ENCODE measurements at places on chromosomes 6 and 20.

- DNase-seq: no peak
These were observed 102.2 kb upstream of the ADGRF1 start for GRCh38 chr6:47144306-47144705.

DNA sequence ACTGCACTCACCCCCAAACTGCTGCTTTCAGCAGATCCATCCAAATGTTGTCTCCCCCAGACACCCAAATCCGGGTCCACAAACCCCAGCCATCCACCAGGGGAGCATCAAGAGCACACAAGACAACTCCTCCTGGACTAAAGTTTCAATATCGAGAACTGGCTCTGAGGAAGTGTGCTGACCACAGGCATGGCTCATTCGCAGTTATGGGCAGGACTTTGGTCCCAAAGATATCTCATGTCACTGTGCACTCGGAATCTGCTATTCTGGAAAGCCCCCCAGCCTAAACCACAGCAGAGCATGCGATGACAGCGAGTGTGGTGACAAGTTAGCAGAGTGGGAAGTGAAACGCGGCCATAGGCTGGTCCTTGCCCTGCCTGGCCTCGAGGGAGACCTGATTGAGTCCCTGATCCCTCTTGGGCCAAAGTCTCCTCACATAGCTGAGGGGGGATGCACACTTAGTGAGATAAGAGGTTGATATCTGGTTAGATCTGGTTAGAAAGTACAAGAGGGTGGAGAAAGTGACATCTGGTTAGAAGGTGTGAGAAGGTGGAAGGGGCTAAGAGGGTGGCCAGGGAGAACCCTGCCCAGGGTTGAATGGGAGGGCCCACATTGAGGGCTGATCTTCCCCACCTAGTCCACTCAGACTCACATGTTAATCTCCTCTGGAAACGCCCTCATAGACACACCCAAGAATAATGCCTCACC lies 149.7 kb downstream of the MRPL14 start:
- no peak for DNase-seq

- DNase-seq: no peak
These were observed 39.4 kb downstream of the RRBP1 start for GRCh38 chr20:17642404-17643269.

DNA sequence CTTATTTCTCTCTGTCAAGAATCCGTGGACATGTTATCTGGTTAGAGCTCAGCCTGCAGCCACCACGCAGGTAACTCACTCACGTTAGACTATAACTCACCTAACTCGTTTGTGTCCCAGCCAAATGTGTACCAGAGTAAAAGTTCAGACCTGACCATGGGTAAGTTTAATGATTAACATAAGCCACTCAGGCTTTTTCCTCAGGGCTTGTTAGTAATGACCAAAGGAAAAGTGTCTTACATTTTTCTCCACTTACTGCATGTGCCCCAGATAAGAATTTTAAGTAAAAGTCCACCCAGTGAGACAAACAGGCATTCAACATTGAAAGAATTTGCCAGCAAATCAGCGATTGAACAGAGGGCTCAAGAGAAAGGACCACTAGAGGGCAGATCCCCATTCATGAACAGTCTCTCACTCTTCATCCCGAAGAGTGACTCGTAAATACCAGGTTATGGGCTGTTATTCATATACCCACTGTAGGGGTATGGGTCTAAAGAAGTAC lies at the start of gene PKHD1:
PKHD1 (minus strand) TSS at position 116 of the 502 bp plus-strand sequence. CDS start 2,680 bp downstream, outside the sequence.
- no peak for DNase-seq

DNA sequence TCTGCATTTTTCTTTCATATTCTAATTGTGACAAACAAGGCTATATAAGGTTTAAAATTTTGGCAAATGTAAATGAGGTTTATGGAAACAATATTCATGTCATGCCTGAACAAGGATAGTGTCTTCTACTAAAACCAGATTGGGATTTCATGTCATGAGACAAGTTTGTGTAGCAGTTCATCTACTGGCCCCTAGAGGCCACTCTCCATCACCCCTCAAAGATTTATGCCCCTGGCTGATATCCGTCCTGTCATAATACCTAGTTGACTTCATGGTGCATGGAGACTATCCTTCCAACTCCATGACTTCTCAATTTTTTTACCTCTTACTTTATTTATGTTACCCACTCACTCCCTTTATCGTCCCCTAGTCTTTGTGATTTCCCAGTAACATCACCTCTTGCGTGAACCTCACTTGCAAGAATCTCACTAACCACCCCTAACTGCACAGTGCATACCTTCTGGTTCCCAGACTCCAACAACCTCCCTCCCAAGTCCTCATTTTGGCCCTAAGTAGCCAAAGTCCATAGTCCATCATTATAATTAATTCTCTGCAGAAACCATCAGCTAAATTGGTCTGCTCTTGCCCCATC lies 179.8 kb downstream of the TASP1 start:
- DNase-seq: no peak

DNA sequence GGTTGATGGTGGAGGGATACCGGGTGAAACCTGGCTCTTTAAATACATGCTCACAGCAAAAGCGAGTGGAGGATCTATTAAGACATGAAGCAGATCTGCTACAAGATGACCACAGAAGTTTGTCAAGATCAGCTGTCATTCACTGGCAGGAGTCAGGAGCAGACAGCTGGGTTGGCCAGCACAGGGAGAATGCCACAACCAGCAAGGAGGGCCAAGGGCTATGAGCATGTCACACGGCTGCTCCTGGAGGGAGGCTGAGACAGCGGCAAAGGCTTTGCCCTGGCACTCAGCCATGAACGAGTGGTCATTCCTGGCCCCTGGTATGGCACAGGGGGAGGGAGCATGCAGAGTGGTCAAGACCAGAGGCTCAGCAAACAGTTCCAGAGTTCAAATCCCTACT lies 77.6 kb downstream of the POPDC3 start:
- DNase-seq: no peak

DNA sequence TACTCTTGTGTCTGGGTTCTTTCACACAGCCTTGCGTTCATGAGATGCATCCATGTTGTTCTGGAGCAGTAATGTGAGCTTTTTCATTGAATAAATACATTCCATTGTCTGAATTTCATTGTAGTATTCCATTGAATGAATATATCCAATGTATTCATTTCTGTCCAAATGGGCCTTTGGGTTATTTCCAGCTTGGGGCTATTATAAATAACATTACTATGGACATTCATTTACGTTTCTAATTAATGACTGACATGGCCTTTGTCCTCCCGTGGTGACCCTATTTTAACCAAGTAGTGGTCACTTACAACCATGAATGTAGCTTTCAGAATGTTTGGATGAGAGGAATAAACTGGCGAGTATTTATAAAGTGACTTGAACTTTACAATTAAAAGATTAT lies 30.1 kb upstream of the NAA20 start:
- DNase-seq: no peak

DNA sequence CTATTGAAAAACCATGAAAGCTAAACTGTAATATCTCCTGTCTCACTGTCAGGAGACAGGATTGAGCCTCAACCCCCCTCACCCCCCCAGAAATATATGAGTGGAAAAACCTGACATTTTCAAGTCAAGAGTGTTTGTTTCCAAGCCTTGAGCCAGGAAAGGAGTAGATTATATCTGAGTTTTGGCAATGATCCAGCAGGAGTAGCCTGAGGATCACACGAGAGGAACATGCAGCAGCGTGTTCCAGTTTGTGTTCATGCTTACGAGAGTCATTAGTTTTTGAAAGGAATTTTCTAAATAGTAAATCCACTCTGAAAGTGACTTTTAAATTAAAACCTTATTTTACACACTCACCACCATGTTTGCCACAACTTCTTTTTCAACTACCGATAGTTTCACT lies 15.8 kb downstream of the IL22RA2 start:
- no peak for DNase-seq

GRCh38 chr6:138647006-138647405 lies 126.6 kb upstream of the CCDC28A start:
- DNase-seq: no peak

GRCh38 chr20:48903705-48904104 lies 17.8 kb upstream of the ARFGEF2 start:
- no peak for DNase-seq

- DNase-seq: no peak
These were observed 272.5 kb upstream of the SGK1 start for GRCh38 chr6:134590449-134590848.
